HL-60 (cell line): ENCODE measurements at places on chromosomes 6 and 20.

GRCh38 chr6:113823916-113824315 lies 33.2 kb upstream of the MARCKS start:
- DNase-seq: no peak

- no peak for DNase-seq
These were observed 29.5 kb upstream of the ARID1B start for GRCh38 chr6:156747715-156748114.

- no peak for DNase-seq
These were observed 5.7 kb downstream of the CCDC170 start for GRCh38 chr6:151499551-151499950.

DNA sequence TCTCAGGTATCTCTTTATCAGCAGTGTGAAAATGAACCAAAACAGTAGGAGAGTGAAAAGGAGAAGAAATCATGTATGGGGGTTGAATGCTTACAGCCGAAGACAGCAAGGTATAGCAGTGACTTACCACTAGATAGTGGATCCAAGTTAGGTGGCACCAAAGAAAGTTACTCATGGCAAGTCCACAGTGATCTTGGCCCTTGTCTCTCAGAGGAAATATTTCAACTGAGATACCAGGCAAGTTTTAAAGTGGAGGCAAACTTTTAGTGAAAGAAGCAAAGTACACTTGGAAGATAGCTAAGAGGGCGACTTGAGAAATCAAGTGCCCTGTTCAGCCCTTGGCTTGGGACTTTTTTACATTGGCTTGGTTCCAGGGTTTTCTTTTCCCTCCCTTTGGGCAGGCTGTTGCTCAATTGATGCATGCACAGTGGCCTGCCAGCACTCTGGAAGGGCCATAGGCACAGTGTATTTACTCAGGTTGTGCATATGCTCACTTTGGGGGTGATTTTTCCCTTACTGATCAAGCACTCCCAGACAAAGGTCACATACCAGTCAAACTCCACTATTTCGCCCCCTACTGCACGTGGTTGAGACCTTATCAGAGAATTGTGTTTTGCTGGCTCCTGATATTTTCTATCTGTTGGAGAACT lies 329.5 kb upstream of the KHDRBS2 start:
- DNase-seq: no peak

DNA sequence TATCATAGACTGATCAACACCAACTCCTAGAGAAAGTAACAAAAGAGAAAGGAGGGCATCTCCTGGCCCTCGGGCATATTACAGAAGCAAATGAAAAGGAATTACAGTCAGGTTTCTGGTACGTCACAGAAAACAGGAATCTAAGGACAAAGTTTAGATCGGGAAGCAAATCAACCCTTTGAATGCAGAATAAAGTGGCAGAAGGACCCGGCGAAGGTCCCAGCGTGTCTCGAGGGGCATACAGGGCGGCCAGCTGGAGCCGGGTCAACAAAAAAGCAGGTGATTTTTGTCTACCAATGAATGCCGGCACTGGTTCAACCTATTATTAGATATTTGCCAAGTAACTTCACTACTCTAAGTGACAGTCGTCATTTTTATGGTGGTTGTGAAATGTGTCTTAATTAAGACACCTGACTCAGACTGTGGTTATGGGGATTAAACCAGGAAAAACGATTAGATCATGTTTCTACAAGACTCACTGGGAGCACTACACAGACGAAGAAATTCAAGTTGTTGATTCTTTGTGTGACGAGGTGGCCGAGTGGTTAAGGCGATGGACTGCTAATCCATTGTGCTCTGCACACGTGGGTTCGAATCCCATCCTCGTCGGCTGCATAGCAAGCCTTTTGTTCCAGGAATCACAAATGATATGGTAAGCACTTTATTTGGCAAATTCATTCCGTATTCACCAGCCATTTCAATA lies 12.4 kb upstream of the ZSCAN9 start:
- peak; percentile 52 for DNase-seq

DNA sequence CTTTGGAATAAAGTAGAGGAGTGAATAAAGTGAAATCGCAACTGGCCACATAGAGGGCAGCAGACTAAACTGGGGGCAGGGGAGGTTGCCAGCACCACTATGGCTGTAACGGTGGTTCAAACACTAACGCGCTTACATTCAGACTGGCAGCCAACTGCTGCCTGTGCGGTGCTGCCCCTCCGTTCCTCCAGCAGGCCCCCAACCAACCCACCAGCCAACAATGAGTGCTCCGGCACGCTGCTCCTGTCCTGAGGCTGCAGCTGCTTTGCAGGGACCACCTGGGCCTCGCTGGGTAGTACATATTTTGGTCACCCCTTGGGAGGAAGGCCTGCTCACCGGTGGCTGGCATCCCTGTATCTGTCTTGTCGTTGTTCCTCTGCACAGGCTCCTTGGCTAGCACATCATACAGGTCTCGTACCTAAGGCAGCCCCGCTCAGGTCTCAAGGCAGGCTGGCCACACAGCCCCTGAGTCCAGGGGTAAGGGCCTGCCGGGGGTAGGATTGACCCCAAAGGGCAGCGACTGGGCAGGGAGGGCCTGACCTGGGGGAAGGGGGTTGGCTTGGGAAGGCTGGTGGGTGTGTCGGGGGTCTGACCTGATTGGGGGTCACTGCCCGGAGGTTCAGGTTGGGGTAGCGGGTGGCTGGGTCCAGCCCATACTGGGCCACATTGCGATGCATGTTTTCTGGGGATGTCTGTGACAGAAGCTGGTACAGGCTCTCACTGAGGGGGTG lies 6.3 kb downstream of the MICAL1 start:
- DNase-seq: no peak

DNA sequence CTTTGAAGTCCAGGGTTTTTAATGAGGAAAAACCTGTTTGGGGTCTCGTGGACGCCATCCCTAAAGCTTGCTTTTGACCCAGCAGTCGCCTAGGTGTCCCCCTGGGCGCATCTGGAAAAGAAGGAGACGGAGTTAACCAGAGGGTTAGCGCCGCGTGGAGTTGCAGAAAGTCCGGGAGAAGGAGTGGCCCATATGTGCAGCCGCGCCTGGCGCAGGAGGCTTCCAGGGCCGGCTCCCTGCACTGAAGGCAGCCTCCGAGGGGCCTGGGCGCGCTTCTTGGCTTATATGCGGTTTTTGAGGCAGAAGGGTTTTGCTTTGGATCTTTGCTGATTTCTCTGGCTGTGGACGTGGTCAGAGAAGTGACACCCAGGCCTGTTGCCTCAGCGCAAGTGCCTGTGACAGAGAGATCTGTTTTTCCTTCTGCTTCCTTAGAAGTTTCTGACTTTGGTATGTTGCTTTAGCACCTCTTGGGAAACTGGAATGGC lies 987 bp downstream of the TMEM181 start:
- DNase-seq: peak; percentile 45

DNA sequence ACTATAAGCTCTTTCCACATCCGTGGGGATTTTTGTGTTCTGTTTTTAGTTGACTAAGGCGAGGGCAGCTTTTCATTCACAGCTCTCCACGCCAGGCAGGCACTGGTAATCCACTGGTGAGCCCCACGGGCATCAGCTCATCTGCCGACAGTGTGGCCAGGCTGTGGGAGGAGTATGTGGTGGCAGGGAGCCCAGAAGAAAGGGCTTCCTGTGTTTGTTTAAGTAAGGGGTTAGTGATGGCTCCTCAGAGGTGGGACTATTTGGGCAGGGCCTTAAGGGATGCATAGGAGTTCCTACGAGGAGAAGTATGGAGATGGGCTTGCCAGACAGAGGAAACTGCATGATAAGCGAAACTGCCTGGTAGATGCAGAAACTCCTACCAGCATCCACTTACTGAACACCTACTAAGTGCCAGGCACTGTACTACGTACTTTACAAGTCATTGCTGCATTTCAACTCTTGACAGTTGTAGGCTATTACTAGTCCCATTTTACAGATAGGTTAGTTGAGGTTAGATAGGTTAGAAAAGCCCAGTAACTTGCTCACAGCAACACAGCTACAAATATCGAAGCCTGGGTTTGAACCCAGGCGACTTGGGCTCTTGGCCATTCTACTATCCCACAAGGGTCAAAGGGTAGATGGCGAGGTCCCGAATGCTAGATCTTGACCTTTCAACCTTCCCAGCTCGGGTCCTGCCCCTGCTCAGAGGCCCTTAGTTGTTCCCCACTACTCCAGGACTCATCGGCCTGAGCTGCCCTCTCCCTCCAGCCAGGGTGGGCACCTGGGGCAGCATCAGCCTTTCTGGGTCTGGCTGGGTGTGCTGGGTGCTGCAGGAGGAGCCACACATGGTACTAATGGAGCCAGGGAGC lies 55.1 kb downstream of the CEBPB start:
- no peak for DNase-seq

DNA sequence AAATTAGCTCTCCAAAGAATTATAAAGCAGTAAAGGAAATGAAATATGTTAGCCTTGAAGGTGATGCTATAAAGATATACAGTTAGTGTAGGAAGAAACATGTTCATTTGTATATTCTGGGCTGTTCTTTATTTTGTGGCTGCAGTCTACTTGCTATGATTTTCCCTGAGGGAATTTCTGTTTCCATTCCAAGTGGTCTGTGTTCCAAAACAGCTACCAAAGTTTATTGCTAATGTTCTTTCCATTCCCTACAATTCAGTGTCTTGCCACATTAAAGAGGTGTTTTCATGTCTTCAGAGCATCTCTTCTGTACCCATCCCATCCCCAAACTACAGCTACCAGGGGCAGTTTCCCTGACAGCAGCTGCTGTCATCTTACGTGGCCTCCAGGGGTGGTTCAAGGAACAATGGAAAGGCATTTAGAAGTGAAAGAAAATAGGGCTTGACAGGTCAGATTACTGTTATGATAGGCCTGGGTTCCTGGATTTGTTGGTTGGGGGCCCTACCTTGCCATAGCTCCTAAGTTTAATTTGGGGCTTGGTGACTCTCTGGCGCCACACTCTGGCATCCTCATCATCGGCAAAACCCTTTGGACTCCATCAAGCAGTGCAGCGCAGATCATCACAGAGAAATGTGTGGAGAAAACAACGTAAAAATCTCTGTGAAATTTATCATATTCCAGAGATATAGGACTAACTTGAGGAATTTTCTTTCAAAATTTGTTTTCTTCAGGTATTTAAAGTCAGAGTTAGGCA lies 33.8 kb upstream of the AIG1 start:
- no peak for DNase-seq

DNA sequence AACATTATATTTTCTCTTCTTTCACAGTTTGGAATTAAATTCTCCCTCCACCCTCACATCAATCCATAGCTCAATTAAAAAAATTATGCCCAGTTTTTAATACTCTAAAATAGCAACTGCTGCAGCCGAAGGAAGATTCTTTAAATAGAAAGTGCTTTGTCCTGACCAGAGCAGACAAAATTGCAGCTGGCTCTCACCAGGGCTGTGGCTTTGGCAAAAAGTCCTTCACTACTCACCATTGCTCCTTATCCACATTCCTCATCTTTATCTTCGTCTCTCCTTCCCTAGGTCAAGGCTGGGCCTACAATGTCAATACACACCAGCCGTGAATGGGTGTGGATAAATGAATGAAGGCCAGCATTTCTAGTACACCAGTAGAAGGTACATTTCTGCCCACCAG lies 107.9 kb upstream of the VGLL2 start:
- DNase-seq: no peak

GRCh38 chr20:2874456-2874855 lies 1.2 kb downstream of the PTPRA start:
- DNase-seq: no peak

DNA sequence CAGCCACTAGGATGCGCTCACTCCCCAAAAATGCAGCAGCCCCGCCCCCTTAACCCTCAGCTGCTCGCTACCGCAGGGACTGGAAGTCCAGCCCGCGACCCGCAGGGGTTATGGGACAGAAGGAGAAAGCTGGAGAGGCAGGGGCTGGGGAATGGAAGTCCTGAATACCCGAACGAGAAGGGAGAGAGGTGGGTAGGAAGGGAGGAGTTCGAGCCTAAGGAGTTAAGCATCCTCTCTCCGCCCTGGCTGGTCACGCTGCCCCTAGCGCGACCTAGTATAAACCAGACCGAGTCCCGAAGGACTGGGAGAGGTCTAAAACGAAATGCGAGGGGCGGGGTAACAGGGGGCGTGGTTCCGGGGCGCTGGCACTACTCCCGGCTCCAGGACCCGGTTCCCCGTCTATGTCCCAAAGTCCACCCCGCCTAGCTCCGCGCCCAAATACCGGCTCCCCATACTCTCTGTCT lies 448 bp upstream of the DDAH2 start:
- DNase-seq: peak; percentile 72

DNA sequence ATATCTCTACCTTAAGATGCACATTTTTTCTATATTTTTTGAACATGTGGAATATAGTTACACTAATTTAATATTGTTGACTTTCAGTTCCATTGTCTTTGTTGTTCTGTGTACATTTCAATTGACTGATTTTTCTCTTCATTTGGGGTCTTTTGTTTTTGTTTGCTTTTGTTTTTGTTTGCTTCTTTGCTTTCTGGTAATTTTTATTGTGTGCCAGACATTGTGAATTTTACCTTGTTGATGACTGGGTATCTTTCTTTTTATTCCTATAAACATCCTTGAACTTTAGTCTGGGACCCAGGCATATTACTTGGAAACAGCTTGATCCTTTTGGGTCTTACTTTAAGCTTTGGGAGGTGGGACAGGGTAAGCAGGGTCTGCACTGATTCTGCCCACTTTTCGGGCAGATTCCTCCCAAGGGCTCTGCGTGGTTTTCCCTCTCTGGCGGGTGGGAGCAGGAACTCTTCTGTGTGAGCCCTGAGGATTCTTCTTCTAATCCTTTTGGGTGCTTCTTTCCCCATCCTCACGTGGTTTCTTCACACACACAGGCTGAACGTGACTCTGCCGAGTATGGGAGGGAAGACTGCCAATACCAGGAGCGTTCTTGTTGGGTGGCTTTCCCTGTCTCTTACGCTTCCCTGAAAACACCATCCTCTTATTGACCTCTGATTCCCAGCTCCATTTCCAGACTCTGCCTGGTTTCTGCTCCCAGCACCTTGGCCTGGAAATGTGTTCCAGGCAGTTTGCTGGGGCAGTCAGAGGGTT lies 200.5 kb downstream of the ARID1B start:
- DNase-seq: no peak

GRCh38 chr6:52877786-52878185 lies 31.7 kb downstream of the GSTA3 start:
- no peak for DNase-seq

DNA sequence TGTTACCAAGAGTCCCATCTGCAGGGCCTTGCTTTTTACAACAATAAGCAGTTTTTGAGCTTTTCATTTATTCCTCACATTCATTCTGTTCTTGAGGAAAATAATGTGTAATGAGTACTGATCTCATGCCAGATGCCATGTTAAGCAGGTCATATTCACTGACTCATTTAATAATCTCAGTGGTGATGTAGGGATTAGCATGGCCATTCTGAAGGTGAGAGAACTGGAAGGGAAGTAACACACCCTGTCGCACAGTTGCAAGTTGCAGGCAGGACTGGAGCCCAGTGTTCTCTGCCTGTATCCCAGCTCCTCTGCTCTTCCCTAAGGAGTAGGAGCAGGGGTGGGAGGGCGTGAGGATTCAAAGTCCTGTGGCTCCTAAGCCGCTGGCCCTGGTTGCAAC lies 5.6 kb downstream of the PCIF1 start:
- no peak for DNase-seq

GRCh38 chr6:157120534-157121232 lies 202.6 kb downstream of the TMEM242 start:
- DNase-seq: no peak

GRCh38 chr6:114108119-114109002 lies 137.4 kb upstream of the HDAC2 start:
- peak; percentile 62 for DNase-seq
